Neuronal stem cell (in vitro differentiated cells): ENCODE measurements at places on chromosomes 6 and 20.
A peak's percentile ranks its signal among the peaks of the same experiment; 100 is the strongest.

- DNase-seq = no peak
- no peaks in the 10 kb centered on the region for H3K4me1 ChIP-seq
- no peak overlapping the region for H3K27ac ChIP-seq
- H3K36me3 ChIP-seq = no peaks in the 10 kb centered on the region
- H3K4me3 ChIP-seq = no peak overlapping the region
These were observed 116.2 kb upstream of the PLCB4 start for GRCh38 chr20:8952721-8953120.

- no peak overlapping the region for H3K4me3 ChIP-seq
- no peaks in the 10 kb centered on the region for H3K27me3 ChIP-seq
- H3K36me3 ChIP-seq = no peaks in the 10 kb centered on the region
These were observed 240.4 kb upstream of the MARCKS start for GRCh38 chr6:113616701-113617274.

DNA sequence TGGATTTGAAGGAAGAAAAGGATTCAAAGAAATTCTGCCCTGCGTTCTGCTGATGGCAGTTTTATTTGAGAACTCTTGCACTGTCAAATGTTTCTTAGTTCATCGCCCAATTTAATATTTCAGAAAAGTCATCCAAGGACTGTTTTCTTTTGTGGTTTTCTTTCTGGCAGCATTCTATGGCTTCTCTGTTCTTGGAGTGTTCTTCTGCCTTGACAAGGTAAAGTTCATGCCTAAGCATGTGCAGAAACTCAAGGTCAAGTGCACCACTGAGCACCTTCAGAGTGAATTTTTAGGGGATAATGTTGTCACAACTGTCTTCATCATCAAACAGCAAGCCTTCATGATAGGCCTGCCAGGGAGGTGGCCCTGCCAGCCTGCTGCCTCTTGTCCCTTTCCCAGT, 225.6 kb downstream of the PLCB1 start:
- no peaks in the 10 kb centered on the region for H3K36me3 ChIP-seq
- H3K27me3 ChIP-seq = no peaks in the 10 kb centered on the region
- H3K27ac ChIP-seq = no peak overlapping the region
- DNase-seq = no peak

- H3K27ac ChIP-seq = no peak overlapping the region
- no peak overlapping the region for H3K4me3 ChIP-seq
These were observed 899.9 kb downstream of the C6orf118 start for GRCh38 chr6:164409309-164410009.

- H3K4me1 ChIP-seq = peaks cover 12% of the 10 kb centered on the region
- H3K27me3 ChIP-seq = no peaks in the 10 kb centered on the region
- no peak for DNase-seq
These were observed 69.3 kb downstream of the UST start for GRCh38 chr6:148816117-148816516.

- H3K36me3 ChIP-seq = no peaks in the 10 kb centered on the region
- H3K4me3 ChIP-seq = peak overlapping the region; percentile 49
- H3K27ac ChIP-seq = no peak overlapping the region
- no peaks in the 10 kb centered on the region for H3K4me1 ChIP-seq
These were observed 68.7 kb upstream of the TAB2 start for GRCh38 chr6:149248693-149249369.

- H3K4me3 ChIP-seq = no peak overlapping the region
- no peaks in the 10 kb centered on the region for H3K4me1 ChIP-seq
- no peaks in the 10 kb centered on the region for H3K27me3 ChIP-seq
These were observed 18.3 kb downstream of the SERPINB9 start for GRCh38 chr6:2884804-2885203.

GRCh38 chr6:104969785-104970581, 13.1 kb downstream of the LIN28B start:
- H3K36me3 ChIP-seq = peaks cover 3% of the 10 kb centered on the region
- no peak overlapping the region for H3K4me3 ChIP-seq
- peak overlapping the region; percentile 67 for H3K27ac ChIP-seq
- DNase-seq = no peak
- H3K4me1 ChIP-seq = peaks cover 5% of the 10 kb centered on the region

DNA sequence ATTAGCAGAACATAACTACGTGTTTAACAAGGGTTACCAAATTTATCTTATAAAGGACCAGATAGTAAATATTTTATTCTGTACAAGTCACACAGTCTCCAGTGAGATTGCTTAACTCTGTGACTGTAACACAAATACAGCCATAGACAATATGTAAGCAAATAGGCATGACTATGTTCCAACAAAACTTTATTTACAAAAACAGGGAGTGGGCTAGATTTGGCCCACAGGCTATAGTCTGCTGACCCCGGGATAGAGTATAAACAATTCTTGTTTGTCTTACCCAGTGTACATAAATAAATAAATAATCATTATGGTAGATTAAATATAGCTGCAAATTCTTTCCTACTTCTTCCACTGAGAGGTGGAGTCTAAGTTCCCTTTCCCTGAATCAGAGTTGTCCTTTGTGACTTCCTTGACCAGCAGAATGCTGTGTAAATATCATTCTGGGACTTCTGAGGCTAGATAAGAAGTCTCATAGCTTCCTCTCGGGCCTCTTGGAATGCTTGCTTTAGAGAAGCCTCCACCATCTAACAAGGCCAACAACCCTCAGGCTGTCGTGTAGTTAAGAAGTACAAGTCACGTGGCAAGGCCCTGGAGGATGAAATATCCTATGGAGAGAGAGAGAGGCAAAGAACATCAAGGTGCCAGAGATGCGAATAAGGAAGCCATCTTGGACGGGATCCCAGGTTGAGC, 59.1 kb upstream of the TMEM244 start:
- H3K4me3 ChIP-seq = no peak overlapping the region
- H3K4me1 ChIP-seq = no peaks in the 10 kb centered on the region
- no peak overlapping the region for H3K27ac ChIP-seq
- DNase-seq = no peak

DNA sequence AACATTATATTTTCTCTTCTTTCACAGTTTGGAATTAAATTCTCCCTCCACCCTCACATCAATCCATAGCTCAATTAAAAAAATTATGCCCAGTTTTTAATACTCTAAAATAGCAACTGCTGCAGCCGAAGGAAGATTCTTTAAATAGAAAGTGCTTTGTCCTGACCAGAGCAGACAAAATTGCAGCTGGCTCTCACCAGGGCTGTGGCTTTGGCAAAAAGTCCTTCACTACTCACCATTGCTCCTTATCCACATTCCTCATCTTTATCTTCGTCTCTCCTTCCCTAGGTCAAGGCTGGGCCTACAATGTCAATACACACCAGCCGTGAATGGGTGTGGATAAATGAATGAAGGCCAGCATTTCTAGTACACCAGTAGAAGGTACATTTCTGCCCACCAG, 107.9 kb upstream of the VGLL2 start:
- H3K36me3 ChIP-seq = no peaks in the 10 kb centered on the region
- no peak for DNase-seq
- no peaks in the 10 kb centered on the region for H3K27me3 ChIP-seq
- peaks cover 7% of the 10 kb centered on the region for H3K4me1 ChIP-seq
- H3K27ac ChIP-seq = no peak overlapping the region

- no peaks in the 10 kb centered on the region for H3K36me3 ChIP-seq
- no peak overlapping the region for H3K27ac ChIP-seq
- DNase-seq = no peak
- H3K4me1 ChIP-seq = no peaks in the 10 kb centered on the region
- no peaks in the 10 kb centered on the region for H3K27me3 ChIP-seq
These were observed 251.1 kb downstream of the HAO1 start for GRCh38 chr20:7689151-7689550.

DNA sequence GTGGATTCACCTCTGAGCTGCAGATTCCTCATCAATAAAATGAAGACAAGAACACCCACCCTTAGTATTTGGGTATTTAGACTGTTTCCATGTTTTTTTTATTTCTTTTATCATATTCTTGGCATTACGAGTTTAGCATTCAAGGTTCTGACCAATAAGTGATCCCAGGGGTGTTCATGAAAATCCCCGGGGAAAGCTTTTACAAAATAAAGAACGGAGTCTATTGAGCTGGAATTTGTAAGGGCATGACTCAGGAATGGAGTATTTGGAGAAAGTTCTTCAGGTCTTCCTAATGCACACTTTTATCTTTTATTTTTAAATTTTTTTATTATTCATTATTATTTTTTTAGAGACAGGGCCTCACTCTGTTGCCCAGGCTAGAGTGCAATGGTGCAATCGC, 19.4 kb upstream of the TOX2 start:
- no peak overlapping the region for H3K27ac ChIP-seq
- H3K4me1 ChIP-seq = peaks cover 24% of the 10 kb centered on the region
- no peak for DNase-seq

DNA sequence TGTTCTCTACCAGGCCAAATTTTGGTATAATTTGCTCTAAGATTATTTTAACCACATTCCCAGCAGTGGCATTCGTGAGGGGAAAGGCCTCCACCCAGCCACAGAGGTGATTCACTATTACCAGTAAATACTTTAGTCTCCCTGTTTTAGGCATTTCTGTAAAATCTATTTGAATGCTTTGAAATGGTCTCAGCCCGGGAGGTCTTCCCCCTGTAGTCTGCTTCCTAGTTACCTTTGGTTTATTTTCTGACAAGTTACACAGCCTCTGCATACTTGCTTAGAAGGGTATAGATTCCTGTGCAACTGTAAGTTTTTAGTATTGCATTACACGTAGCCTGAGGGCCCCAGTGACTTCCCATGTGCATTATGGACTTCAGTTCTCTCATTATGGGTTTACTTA, 248.7 kb downstream of the C6orf118 start:
- no peaks in the 10 kb centered on the region for H3K36me3 ChIP-seq
- no peaks in the 10 kb centered on the region for H3K27me3 ChIP-seq
- H3K4me1 ChIP-seq = no peaks in the 10 kb centered on the region
- DNase-seq = no peak
- no peak overlapping the region for H3K27ac ChIP-seq

GRCh38 chr20:60505423-60505822, 547.2 kb downstream of the CDH26 start:
- no peaks in the 10 kb centered on the region for H3K36me3 ChIP-seq
- no peak overlapping the region for H3K27ac ChIP-seq
- H3K4me1 ChIP-seq = peaks cover 9% of the 10 kb centered on the region
- no peak overlapping the region for H3K4me3 ChIP-seq
- no peaks in the 10 kb centered on the region for H3K27me3 ChIP-seq

DNA sequence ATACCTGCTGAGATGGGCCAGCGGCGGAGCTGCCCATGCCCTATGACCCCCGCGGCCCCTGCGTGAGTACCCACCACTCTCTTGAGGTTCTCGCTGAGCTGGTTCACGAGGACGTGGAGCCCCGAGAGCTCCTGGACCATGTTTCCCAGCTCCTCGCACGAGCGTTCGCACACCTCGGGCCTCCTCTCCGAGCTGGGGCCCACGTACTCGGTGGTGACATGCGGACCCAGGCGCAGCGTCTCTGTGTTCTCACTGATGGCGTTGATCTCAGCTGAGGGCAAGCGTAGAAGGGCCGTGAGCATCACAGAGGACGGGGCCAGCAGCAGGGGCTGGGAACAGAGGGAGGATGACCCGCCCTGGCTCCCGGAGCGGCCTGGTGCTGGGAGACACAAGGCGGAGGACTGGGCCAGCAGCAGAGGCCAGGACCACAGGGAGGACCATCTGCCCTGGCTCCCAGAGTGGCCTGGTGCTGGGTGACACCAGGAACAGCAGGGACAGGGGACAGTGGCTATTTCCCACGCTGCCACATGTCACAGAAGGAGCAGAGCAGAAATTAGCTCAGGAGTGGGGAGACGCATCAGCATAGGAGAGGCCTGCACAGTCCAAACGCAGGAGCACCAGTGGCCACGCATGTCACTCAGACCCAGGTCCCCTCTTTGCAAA, 11.8 kb downstream of the THBS2 start:
- no peak for DNase-seq
- H3K27ac ChIP-seq = no peak overlapping the region
- no peak overlapping the region for H3K4me3 ChIP-seq
- H3K36me3 ChIP-seq = no peaks in the 10 kb centered on the region
- H3K27me3 ChIP-seq = no peaks in the 10 kb centered on the region
- no peaks in the 10 kb centered on the region for H3K4me1 ChIP-seq

DNA sequence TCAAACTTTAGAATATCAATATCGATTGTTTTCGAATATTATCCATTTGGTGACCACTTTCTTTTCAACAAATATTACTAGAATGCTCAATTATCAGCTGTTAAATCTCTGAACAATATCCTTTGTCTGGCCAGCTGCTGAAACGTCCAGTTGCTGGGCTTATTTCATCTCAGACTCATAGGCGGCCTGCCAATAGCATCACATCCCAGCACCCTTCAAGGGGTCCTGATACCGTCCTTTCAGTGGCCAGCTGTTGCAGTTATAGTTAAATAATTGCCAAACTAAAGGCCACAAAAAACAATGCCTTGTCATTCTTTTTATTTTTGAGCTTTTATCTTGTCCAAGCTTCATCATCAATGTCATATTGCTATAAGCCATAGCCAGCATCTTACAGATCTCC, 1006.8 kb upstream of the MANEA start:
- no peaks in the 10 kb centered on the region for H3K27me3 ChIP-seq
- no peaks in the 10 kb centered on the region for H3K36me3 ChIP-seq
- DNase-seq = no peak
- H3K27ac ChIP-seq = no peak overlapping the region
- no peak overlapping the region for H3K4me3 ChIP-seq
- no peaks in the 10 kb centered on the region for H3K4me1 ChIP-seq

DNA sequence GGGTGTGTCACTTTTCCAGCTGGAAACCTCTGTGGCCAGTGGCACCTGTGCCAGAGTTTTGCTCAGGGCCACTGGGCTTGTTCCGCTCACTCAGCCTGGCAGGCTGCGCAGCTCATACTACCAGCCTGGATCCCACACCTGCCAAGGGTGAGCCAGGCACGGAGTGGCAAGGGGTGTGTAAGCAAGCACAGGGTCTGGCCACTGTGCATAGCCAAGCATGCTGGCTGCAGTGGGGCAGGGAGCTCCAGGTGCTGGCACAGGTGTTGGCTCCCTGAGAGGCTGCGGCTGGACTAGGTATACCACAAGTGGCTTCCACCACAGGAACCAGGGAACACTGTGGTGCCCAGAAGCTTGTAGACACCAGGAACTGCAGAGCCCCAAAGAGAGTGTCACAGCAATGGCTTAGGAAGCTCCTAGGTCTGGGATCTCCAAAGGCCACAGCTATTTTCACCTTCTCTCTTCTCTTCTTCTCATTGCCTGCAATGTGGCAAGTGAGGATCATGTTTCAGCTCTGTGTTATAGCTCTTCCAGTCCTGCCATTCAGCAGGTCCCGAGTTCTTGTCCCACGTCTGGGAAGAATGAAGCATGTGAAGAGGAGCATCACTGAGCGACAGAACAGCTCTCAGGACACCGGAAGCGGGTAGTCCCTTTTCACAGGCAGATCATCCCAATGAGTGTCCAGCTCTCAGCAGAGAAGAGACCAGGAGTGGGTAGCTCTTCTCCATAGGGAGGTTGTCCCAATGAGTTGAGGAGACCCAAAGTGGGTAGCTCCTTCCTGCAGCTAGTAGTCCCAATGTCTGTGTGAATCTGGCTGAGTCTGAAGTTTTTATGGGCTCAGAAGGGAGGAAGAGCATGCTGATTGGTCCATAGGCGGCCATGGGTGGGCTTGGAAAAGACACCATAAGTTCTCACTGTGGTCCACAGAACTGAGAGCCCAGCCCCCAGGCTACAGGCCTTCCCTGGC, 41.3 kb downstream of the WASF1 start:
- H3K36me3 ChIP-seq = peaks cover 11% of the 10 kb centered on the region
- H3K27ac ChIP-seq = no peak overlapping the region
- no peaks in the 10 kb centered on the region for H3K27me3 ChIP-seq
